ENCODE measurements at places on chromosomes 13 and 19. TPM values are rescaled to one million over a fixed set of nuclear protein-coding genes. Genes with fewer than 3 reads are reported as not detected.

CILP2 gene
- not detected for total RNA-seq

SLC8A2 gene
- total RNA-seq: not detected

KLK15 gene
- total RNA-seq: not detected

CYP2F1 gene
- not detected for total RNA-seq

All from bladder microvascular endothelial cell (primary cell).